ENCODE measurements at places on chromosomes 3 and 15. TPM values are rescaled to one million over a fixed set of nuclear protein-coding genes. Genes with fewer than 3 reads are reported as not detected.

DNA sequence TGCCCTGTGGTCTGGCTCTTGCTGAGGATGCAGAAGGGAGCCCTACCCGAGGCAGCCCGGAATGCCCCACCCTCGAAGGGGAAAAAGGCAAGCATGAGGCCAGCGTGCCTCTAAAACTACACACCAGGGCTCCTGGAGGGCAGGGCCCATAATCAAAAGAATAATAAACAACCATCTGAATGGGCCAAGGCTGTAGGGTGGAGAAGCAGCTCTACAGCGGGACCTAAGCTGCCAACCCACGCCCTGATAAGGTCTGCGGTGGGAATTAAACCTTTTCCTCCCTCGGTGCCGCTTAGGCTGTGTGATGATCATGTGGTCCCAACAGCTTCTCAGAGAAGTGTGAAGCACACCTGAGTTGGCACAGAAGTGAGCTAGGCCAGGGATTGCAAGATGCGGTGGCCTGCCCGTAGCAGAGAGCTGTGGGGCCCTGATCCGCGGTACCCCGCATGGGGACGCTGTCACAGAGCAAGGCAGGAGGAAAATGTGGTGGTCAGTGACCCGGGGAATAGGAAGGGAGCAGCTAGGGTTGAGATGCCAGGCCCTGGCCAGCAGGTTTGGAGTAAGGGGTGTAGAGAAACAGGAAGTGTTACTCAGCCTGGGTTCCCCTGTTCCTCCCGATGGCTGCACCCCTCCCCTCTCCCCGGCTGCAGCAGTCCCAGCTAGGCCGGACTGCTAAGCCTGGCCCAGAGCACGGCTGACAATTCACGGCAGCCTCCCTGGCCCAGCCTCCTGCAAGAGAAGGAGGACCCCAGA is 1.1 kb upstream of the C15orf62 start:
- DNase-seq: no peak

DNA sequence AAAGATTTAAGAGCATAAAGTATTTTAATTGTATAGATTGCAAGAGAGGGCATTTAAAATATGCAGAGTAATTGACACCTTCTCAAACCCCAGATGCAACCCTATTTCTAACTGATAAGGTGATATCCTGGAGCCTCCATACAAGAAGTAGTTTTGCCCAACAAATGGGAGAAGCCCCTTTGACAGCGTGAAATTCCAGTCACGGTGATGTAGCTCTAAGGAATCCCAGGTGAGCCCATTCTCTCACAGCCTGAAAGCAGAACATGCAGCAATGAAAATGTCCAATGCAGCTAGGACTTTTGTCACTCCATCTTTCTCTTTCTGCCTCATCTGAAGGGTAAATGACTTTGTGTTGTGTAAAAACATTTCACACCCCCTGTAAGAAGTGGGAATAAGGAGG is 96.4 kb downstream of the TMEM212 start:
- no peak for DNase-seq

GRCh38 chr15:41437448-41437847 is 20.6 kb downstream of the RTF1 start:
- no peak for DNase-seq

- DNase-seq: no peak
Observed at GRCh38 chr3:154334973-154335420, 10.7 kb upstream of the DHX36 start.

DNA sequence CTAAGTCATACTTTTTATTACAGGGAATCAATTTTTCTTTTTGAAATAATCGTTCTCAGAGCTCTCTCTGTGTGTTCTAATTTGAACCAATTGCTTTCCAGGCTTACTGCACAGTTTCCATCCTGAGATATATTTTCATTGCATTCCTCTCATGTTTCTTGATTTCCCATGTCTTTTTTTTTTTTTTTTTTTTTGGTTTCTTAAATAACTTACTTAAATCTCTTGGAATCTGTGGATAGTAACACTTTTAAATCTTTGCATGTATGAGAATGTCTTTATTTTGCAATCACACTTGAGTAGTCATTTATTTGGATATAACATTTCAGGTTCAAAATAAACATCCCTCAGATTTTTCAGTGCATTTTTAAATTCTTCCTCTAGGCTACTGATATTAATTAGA is 14.5 kb upstream of the ABTB1 start:
- no peak for DNase-seq

- DNase-seq: no peak
Observed at GRCh38 chr3:139870000-139870675, 64.8 kb upstream of the CLSTN2 start.

GRCh38 chr3:79047581-79047980 is 720.2 kb downstream of the ROBO1 start:
- no peak for DNase-seq

GRCh38 chr15:78243491-78243941 is 9.2 kb upstream of the ACSBG1 start:
- no peak for DNase-seq

P4HTM gene
- 37.0 TPM for total RNA-seq

CTSH gene
- total RNA-seq: 38.8 TPM

NR1I2 gene
- total RNA-seq: 0.08 TPM

ADGRG7 gene
- 0.13 TPM for total RNA-seq

BRPF1 gene
- total RNA-seq: 10.6 TPM

Measured in cardiac septum (tissue), 1 donor.